ENCODE measurements at places on chromosomes 2 and 18.

GRCh38 chr2:218631837-218632236, 24.1 kb downstream of the PLCD4 start:
- DNase-seq = no peak

DNA sequence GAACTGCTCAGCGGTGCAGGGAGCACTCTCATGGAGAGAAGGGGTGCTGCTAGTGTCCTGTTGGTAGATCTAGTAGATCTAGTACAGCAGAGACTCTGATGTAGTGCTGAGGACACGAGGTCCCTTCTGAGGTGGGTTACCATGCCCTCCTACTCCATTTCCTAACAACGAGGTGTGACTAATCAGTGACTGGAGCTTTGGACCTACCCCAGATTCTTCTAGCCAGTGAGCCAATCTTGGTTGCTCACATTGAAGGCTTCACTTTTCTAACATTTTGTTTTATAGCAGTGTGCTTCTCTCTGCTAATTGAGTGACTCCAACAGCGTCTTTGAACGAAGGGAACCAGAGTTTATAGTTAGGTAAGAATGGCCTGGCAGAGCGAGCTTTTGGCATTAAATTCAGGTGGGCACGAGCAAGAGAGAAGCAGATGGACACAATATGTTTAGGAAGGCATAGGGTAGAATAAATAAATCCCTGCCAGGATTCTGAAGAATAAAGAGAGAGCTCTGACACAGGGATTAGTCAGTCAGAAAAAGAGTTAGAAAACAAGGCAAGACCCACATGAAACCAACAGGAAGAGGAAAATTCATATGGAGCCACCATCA, 306.0 kb upstream of the RAB12 start:
- DNase-seq = no peak

- DNase-seq = peak; percentile 40
Observed at GRCh38 chr2:232026910-232027309, 65.4 kb downstream of the DIS3L2 start.

- no peak for DNase-seq
Observed at GRCh38 chr18:61782545-61782944, 110.3 kb downstream of the RNF152 start.

DNA sequence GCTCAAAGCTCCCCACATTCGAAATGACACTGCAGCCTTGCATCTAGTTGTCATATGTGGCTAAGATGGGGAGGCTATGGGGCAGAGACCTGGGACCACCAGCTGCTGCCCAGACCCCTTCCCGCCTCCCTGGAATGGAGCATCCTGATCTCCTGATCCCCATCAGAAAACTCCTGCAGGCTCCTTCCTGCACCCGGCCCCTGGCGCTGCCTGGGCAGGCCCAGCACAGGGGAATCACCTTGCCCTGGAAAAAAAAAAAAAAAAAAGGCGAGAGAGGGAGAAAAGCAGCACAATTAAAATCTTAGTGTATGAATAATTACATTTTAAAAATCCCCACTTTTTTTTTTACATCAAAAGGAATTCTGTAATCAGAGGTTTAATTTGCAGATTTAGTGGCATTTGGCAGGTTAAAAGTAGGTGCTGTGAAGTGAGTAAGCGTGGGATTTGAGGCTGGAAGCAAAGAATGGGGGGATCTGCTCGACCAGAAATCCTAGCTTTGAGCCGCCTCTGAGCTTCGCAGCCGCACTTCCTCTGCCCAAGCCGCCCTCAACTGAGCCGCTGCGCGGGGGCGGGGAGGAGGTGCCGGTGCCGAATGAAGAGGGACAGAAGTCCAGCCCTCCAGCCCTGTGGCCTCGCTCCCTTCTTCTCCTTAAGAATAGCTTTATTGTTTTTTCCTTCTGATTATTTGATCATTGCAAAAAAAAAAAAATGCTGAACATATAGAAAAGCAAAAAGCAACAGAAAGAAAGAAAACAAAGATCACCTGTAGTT, 30.0 kb downstream of the THNSL2 start:
- no peak for DNase-seq

DNA sequence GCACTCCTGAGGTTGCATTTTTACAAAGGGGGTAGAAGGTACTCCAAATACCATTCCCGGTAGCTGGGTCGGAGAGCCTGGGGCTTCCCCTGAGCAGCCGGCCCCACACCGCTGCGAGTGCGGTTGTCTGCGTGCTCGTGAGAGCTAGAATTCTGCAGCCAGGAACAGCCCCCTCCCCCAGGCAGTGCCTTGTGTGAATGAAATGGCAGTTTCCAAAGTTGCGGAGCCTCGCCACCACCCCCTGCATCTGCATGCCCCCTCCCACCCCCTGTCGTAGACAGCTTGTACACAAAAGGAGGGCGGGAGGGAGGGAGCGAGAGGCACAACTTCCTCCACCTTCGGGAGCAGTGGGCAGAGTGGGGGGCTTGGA, 1.1 kb downstream of the MYCN start:
- DNase-seq = no peak

DNA sequence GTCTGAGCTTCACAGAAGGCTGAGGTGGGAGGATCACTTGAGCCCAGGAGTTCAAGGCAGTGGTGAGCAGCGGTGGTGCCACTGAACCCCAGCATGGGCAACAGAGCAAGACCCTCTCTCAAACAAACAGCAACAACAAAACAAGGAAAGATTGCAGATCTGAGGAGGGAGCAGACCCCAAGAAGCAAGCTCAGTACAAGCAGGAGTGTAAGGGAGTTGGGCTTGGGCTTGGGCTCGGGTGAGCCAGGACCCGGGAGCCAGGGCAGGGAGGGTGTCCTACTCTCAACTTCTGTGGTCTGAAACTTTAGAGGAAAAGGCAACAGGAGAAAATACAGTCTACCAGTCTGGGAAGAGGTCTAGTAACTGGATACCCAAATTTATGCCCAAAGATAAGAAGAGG, 92.0 kb upstream of the RAB12 start:
- no peak for DNase-seq

- DNase-seq = no peak
Observed at GRCh38 chr2:95268211-95269035, 5.8 kb upstream of the PROM2 start.

GRCh38 chr18:49893036-49893435, 79.7 kb upstream of the ACAA2 start:
- no peak for DNase-seq

GRCh38 chr18:24470022-24470618, 9.7 kb downstream of the HRH4 start:
- DNase-seq = no peak

DNA sequence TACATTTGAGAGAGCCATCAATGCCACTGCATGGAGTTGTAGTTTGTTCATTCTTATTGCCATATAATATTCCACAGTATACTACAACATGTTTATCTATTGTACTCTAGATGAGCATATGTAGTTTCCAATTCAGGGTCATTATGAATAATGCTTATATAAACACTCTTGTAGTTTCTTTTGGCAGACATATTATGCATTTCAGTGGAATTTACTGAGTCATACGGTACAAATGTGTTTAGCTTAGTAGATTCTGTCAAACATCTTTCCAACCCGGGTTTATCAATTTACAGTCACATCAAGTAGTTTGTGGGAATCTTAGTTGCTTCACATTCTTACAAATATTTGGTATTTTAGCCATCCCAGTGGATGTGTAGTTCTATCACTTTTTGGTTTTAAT, 161.1 kb downstream of the KCNH7 start:
- no peak for DNase-seq

DNA sequence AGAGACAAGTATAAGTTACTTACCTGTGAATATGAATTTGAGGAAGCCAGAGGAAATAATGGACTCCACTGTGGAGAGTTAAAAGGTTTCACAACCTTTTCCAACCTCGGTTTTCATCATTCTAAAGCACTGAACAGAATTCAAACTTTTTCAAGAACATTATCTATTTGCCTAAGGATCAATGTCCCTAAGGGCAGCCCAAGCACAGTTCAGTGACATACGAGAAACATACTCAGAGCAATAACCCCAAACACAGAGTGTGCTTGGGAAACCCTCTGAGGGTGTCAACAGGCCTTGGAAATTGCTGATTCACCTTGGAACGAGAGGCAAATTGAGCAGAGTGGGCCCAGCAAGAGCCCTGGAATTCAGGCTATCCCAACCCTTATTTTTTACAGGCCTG, at the start of gene ABCB11:
Gene ABCB11 (minus strand): TSS at position 123 of the 400 bp plus-strand sequence. CDS start 13,199 bp downstream, outside the sequence.
- DNase-seq = no peak

- no peak for DNase-seq
Observed at GRCh38 chr2:135743860-135744259, 2.2 kb downstream of the UBXN4 start.

GRCh38 chr18:48124857-48125626, 194.6 kb upstream of the SMAD2 start:
- DNase-seq = no peak

DNA sequence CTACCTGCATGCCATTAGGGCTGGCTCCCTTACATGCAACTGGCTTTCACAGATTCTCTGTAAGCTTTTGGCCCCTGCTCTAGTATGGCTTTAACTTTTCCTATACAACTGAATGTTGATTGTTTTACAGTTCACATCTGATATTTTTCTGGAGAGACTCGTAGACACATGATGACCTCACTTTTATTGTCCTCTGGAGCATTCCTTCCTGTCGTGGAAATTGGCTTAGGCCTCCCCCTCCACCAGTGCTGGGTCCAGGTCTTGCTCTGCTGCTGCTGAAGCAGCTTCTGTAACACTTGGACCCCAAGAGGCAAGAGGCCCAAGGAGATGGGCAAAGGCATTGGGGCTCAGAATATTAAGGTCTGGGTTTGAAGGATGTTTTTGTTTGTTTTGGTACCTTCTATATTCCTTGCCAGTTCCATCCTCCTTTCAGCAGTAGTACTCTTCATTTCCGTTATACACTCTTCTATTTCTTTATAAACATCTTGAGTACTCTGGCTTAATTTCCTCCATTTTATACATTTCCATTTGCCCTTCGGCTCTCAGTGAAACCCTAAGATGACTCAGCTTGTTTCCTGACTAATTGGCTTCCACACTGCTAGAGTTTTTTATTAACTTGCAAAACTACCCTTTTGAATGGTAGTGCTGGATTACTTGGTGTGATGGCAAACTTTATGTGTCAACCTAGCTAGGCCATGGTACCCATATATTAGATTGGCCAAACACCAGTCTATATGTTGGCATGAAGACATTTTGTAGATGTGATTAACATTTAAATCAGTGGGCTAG, 219.8 kb downstream of the CDCA7 start:
- DNase-seq = peak; percentile 8

DNA sequence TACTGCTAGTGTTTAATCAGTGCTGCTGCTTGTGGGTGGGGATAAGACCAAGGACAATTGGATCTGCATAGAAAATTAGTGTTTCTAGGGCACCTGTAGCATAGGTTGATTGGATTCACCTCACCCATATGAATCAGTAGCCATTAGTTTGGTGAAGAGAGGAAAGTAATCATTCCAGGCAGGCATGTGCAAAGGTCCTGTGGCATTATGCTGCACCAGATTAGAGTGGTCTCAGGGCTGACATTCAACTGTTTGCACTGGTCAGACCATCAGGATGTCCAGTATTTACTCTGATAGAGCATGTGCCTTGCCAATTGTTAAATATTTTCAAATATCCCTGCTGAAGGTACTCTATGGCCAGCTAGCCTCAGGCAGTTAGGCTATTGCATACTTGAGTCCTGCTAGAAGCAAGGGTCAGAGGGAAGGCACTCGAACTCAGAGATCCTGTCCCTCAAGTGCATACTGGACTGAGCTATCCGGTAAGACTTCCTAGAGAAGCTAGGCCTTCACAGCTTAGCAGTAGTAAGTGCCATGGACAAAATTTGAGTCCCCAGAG, 64.7 kb downstream of the SKA1 start:
- no peak for DNase-seq

DNA sequence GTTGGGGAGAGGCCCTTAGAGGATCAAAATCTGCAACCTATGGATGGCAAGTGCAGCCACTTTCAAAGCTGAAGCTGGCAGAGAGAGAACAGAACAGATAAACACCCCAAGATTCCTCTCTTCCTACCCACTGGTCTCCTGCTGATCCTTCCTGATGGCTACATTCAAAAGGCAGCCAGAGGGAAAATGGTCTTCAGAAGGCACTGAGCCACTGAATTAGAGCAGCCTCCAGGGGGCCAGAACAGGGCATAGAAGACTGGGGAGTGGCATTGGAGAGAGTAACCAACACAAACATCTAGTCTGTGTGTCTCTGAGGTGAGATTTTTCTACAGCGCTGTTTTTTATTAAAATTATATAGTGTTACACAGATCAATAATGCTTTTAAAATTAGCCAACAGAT, 432.6 kb downstream of the PARD3B start:
- no peak for DNase-seq

GRCh38 chr2:229927817-229928321, 5.6 kb downstream of the FBXO36 start:
- no peak for DNase-seq

DNA sequence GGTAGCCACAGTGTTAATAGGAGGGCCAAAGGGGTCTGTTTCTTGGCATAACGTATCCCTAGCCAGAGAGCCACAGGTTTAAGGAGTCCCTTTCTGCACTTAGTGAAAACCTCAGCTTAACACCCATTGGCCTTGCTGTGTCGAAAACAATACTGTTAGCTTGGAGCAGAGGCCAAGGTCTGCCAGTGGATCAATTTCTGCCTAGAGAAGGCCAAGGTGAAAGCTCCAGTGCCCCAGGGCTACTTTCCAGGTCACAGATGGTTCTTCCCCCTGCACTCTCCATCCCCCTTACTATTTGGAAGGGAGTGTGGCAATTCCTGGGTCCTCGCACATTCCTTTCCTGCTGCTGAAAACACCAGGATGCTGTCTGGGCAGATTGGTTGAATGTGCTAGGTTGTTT, 74.8 kb upstream of the TNP1 start:
- no peak for DNase-seq

GRCh38 chr2:179606141-179606540, 255.3 kb downstream of the ZNF385B start:
- DNase-seq = no peak

DNA sequence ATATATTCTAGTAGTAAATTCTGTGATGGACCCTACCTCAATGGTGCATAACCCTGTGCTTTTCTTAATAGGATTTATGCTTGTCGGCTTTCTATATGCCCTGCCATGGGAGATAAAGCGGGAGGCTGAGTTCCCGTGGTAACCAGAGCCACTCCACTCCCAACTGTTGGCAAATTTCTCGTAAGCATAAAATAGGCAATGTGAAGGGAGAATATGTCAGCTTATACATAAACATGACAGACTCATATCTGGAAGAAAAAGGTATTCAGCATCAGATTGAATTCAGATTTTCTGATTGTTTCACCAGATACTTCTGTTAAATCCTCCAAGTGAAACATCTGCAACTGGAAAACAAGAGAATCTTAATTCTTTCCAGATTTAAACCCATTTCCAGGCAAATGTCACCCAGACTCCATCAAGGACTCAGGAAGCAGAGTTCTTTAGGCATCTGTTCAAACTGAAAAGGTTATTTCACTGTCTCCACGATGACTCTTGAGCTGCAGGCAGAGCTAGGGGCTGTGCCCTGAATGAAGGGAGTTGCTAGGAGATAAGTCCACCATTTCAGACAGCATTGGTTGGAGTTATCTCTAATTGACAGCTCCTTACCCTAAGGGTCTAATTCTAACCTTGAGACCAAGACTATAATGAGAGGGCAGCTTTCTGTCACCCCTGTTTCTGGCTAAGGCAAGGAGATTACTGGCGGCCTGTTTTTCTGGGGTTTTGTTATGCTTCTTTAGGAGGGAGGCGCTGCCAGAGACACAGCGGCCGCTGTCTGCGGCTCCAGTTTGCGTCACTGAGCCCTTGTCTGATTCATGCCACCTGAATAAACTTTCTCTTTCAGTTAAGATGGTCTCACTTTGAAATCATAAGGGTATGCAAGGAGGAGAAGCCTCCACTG, 381.3 kb downstream of the SOX11 start:
- DNase-seq = no peak
